Stomach (tissue), 19 donors: ENCODE measurements at places on chromosomes 3 and 15. TPM values are rescaled to one million over a fixed set of nuclear protein-coding genes. Genes with fewer than 3 reads are reported as not detected.

DNA sequence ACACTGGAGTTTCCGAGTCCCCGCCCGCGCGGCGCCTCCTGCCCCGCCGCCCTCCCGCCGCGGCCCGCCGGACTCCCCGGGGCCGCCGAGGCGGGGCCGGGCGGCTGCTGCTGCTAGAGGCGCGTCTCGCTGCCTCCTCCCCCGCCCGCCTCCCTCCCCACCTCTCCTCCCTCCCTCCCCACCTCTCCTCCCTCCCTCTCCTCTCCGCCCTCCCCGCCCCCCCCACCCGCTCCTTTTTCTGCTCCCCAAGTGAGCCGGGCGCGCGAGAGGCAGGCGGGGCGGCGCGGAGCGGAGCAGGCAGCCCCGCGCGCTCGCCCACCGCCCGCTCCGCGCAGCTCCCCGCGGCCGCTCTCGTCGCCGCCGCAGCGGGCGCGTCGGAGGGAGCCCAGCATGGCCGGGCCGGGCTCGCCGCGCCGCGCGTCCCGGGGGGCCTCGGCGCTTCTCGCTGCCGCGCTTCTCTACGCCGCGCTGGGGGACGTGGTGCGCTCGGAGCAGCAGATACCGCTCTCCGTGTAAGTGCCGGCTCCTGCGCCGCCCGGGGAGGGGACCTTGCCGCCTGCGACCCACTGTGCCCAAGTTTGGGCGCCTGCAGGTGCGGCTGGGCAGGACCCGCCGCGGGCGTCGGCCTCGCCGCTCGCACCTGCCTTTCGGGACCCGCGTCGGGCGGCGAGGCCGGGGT, at the start of gene CACNA2D3:
CACNA2D3 (plus strand) TSS at position 229 of the 679 bp plus-strand sequence.
- peak; percentile 46 for DNase-seq

DNA sequence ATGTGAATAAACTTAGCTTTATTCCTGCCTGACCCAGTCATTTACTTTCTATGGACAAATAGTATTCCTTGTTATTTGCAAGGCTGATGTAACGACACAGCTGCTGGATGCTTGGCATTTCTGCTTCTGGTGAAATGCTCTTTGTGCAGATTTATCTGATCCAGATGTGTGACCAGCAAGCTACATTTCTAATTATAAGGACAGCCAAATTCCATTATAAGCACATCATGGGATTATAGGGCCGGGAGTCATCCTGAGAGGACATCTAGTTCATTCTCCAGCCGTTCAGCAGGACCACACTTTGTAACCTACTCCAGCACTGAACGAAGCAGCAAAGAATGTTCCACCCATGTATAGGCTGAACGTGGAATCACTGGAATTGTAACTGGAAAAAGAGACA, 42.9 kb downstream of the FNDC3B start:
- DNase-seq = no peak

DNA sequence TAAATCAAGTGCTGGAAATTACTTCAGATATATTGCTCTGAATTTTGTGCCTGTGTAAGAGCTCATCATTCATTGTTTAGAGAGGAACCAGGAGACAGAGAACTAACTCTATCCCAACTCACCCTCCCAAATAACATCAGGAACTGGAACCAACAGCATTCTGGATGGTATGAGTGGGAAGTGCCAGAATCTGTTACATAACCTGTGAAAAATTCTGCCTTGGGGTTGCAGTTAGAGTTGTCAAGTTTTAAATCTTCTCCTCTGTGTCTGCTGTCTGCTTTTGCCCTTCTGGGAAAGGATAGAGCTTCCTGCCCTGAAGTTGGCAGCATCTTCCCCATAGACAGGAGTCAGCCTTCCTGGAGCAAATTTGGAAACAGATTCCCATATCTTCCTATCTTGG, 41.2 kb downstream of the TIMP4 start:
- no peak for DNase-seq

- DNase-seq = no peak
Measured at GRCh38 chr15:87689716-87690115, 566.8 kb downstream of the NTRK3 start.

Gene TF
- total RNA-seq = under 0.01 TPM

Gene OR5K3
- not detected for total RNA-seq

GRCh38 chr3:176683382-176683781, 513.9 kb downstream of the TBL1XR1 start:
- DNase-seq = no peak

Gene TNFSF10
- total RNA-seq = 29.2 TPM

Gene ERC2
- not detected for total RNA-seq

DNA sequence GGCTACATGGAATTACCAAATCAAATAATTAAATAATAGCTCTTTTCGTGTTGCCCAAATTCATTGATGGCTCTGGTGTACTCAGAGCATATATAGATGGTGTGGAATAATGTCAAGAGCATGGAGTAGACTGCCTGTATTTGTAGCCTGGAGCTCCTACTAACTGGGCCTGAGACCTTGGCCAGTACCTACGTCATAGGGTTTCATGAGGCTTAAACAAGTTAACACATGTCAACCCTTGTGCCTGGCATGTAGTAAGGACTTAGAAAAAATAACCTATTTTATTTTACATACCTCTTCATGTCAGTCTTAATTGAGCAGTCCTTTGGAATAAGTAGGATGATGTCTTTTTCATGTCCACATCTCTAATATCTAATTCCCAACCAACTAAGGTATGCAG, 223.7 kb upstream of the DPH6 start:
- no peak for DNase-seq

DNA sequence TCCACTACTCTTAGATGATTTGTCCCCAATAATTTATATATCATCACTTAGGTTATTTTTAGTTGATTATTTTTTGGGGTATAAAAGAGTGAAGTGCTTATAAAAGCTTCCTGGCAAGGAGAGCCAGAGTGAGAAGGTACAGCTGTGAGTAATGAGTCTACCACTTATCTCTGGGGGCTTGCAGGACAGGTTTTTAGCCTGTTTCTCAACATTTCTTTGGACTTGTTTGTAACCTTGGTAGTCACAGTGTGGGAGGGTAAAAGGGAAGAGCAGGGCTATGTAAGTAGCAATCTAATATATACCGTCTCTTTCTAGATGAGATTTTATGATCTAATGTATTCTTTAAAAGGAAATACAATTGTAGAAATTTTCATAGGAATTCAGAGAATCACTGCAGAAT, 321.3 kb upstream of the GOLIM4 start:
- DNase-seq = peak; percentile 74

DNA sequence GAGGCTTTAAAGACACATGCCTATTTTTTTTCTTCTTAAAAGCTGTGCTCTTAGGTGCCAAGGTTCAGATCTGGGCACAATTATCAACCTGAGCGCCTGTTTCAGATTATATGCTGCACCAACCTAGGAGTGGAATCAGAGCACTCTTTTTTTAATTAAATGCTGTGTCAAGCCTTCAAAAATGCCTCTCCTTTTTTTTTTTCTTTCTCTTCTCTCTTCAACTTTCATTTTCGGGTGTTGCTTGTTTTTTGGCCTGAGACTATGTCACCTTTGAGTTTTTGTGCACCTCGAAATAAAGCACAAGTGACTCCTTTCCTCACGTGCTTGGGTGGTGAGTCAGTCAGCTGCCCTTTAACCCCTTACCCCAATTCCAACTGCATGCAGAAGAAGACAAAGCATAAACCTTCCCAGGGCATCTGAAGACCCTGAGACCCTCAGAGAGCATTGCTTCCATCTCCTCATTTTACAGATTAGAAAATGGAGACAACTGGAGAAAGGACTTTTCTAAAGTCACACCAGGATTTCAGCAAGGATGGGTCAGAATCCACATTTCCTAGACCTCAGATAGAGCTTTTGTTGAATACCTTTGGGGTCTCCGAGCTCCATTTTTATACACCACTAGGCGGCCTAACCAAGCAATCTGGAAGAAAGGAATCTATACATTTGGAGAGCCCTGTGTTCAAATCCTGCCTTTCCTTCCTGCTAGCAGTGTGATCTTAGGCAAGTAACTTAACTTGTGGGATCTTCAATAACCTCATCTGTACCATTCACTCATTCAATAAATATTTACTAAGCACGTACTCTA, 631 bp upstream of the PRICKLE2 start:
- no peak for DNase-seq

Gene CIDEC
- not detected for total RNA-seq

DNA sequence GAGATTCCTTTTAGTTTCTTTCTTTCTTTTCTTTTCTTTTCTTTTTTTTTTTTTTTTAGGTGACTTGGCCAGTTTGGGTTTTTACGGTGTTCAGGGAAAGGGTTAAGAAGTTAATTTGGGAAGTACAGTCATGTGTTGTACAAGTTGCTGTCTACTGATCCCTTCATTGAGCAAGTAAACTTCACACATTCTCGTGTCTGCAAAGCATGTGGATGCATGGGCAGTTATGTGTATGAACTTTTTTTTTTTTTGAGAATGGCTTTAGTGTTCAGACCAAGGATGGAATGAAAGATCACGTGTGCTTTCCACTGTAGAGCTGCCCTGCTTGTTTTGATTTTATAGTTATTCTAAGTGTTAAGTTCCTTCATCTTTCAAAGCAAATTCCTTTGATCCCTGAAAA, 132.3 kb downstream of the PGPEP1L start:
- DNase-seq = no peak

DNA sequence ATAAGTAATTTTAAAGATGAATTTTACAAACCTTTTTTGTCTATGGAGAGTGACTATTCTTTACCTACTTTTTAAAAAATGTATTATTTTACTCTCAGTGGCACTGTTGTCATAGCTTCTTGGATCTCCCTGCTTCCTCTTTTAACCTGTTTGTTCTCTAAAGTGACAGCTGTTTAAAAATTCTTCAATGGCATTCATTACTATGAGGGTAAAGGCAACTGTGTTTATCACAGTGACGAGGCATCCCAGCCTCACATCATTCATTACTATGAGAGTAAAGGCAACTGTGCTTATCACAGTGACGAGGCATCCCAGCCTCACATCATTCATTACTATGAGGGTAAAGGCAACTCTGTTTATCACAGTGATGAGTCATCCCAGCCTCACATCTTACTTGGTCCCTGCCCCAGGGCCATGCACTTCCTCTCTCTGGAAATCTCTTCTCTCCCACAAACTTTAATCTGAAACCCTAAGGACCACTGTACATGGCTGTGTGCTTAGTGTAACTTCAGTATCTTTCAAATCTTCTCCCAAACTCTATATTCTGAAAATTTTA, 101.7 kb upstream of the ZNF717 start:
- no peak for DNase-seq

- DNase-seq = no peak
Measured at GRCh38 chr15:75920079-75920478, 16.4 kb downstream of the FBXO22 start.

DNA sequence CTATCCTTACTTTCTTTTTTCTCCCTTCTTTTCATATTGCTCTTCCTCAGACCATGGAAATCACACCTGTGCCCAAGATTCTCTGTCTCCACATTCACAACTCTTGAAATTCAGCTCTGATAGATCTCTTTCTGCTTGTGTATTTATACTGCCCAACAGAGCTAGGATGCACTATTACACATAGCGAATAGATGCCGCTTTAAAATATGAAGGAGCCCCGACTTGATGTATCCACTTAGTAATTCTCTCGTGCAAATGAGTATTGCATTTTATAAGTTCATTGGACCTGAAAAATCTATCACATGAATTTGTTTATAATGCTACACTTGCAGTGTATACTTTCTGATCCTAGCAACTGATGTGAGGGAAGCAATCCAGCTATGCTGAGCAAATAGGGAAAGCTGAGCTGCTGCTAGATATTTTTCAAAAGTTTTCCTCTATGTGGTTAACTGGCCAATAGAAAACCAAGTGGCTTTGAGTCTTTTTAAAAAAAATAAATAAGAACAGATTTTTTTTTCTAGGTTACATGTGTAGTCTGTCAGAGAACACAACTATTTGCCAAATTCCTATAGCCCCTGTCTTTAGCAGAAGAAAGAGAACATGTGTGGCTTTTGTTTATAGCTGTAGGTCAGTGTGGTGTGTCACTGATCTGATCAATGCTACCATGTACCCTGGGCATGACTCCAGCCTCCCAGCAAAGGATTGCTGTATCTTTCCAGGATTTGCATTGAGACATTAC, 64.3 kb upstream of the LEKR1 start:
- no peak for DNase-seq

DNA sequence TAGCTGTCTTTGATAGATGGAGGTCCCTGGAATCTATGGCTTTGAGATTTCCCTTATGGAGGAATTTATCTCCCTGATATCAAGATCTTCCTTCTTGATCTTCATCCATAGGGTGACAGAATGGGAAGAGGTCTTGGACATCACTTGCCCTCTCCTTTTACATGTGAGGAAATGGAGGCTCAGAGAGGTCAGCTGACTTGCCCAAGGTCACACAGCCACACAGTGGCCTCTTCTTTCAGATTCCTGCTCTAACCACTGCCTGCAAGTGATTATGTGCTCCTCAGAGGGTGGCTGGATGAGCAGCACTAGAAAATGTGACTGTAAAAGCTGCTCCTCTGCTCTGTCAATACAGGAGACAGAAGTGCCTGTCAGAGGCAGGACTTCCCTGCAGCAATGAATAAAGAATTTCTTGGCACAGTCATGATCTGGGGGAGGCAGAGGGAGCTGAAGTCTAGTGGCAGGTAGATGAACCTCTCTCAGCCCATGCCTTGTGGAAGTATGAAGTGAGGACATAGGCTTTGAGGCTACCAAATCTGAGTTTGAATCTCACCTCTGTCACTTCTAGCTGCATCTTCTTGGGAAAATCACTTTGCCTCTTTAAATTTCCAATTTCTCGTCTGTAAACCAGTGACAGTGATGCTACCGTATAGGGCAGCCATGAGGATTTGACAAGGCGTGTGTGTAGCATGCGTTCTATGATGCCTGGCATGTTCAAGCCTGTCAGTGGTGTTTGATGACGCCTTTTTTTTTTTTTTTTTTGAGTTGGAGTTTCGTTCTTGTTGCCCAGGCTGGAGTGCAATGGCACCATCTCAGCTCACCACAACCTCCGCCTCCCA, 12.0 kb downstream of the SSUH2 start:
- DNase-seq = no peak

GRCh38 chr3:50606596-50606995, 5.0 kb downstream of the CISH start:
- DNase-seq = no peak

DNA sequence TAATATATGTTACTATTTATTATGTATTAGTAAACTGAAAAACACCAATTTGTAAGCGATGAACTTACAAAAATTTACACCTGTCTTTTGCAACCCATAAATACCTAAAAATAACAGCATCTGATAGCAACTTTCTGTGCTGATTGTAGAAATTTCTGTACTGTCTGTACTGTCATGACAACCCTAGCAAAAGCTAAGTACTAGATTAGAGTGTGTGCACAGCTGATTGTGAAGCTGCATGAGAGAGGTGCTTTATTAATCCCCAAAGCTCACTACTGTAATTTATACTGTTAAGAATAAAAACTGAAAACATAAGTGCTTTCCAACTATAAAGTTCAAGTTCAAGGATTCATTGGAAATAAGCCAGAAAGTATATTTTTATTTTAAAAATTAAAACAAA, 815 bp downstream of the BCL2A1 start:
- DNase-seq = no peak

- DNase-seq = no peak
Measured at GRCh38 chr15:60695713-60696522, 217.0 kb upstream of the ICE2 start.

DNA sequence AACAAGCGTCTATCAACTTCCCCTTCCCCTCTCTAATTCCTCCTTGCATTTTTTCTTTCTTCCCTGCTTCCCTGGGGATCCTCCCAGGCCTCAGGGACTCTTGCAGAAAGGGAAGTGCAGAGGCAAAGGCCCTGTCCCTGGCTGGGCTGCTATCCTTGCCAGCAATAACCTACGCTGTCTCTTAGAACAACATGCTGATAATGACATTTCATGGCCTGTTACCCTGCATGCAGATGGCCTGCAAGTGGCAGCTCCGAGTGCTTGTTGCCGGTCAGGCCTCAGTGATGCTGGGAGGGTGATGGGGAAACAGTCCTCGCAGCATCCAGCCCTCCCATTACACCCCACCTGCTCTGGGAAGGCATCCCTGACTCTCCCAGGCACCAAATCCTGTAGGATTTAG, 167.6 kb downstream of the RAB11A start:
- no peak for DNase-seq

Gene NR1I2
- not detected for total RNA-seq
